ENCODE measurements at places on chromosomes 5 and 9. TPM values are rescaled to one million over a fixed set of nuclear protein-coding genes. Genes with fewer than 3 reads are reported as not detected.

BHMT2 gene
- total RNA-seq, result 2.2 TPM

SHISAL2B gene
- total RNA-seq, result not detected

SLC34A3 gene
- total RNA-seq, result not detected

PROB1 gene
- 0.32 TPM for total RNA-seq

MEGF10 gene
- total RNA-seq, result 5.6 TPM

CTXN3 gene
- not detected for total RNA-seq

TBCA gene
- 93.7 TPM for total RNA-seq

CMYA5 gene
- total RNA-seq, result 8.5 TPM

SPIN1 gene
- total RNA-seq, result 49.5 TPM

RNF208 gene
- 3.7 TPM for total RNA-seq

FST gene
- total RNA-seq, result 6.1 TPM

CD72 gene
- total RNA-seq, result 2.6 TPM

Measured in lower leg skin (tissue), 4 donors.